ENCODE measurements at places on chromosomes 6 and 20. TPM values are rescaled to one million over a fixed set of nuclear protein-coding genes. Genes with fewer than 3 reads are reported as not detected.

The MMP24 gene
- 13.7 TPM for total RNA-seq

GRCh38 chr6:36962874-36963273, 8.3 kb downstream of the PI16 start:
- no peaks in the 10 kb centered on the region for H3K27me3 ChIP-seq
- H3K27ac ChIP-seq, result no peak overlapping the region
- no peak for DNase-seq
- peaks cover 9% of the 10 kb centered on the region for H3K36me3 ChIP-seq

The GGTLC1 gene
- not detected for total RNA-seq

The RIMS4 gene
- total RNA-seq, result 0.53 TPM

DNA sequence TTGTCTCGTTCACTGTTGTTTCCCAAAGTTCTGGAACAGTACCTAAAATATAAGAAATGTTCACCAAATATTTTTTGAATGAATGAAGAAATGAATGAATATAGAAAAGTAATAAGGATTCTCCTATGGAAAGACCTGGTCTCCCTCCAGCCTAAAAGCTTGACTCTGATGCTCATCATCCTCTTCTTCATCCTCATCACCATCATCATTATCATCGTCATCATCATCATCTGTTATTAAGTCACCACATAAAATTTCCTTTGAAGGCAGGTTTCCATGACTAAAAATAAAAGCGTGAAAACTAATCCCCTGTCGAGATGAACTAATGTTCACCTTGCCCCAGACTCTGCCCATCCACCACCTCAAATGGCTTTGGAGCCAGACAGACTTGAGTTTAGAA, 216.9 kb upstream of the PRND start:
- H3K4me3 ChIP-seq, result no peak overlapping the region
- no peak overlapping the region for H3K27ac ChIP-seq
- no peaks in the 10 kb centered on the region for H3K36me3 ChIP-seq

DNA sequence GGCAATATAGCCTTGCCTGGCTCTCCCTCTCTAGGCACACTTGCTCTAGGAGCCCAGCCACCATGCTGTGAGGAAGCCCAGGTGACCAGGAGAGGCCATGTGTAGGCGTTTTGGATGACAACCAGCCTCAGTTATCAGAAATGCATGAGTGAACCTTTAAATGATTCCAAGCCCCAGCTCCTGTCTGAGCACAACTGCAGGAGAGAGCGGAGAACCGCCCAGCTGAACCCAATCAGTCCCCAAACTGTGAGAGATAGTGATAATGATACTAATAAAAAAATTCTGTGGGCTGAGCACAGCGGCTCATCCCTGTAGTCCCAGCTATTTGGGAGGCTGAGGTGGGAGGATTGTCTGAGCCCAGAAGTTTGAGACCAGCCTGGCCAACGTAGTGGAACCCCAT, 83.8 kb upstream of the TOX2 start:
- H3K27ac ChIP-seq, result no peak overlapping the region
- no peaks in the 10 kb centered on the region for H3K4me1 ChIP-seq
- no peak overlapping the region for H3K4me3 ChIP-seq
- H3K27me3 ChIP-seq, result peaks cover 6% of the 10 kb centered on the region
- DNase-seq, result no peak

- H3K4me1 ChIP-seq, result peaks cover 17% of the 10 kb centered on the region
- no peaks in the 10 kb centered on the region for H3K27me3 ChIP-seq
- no peak for DNase-seq
Measured at GRCh38 chr6:125806813-125807212, 16.1 kb downstream of the NCOA7 start.

DNA sequence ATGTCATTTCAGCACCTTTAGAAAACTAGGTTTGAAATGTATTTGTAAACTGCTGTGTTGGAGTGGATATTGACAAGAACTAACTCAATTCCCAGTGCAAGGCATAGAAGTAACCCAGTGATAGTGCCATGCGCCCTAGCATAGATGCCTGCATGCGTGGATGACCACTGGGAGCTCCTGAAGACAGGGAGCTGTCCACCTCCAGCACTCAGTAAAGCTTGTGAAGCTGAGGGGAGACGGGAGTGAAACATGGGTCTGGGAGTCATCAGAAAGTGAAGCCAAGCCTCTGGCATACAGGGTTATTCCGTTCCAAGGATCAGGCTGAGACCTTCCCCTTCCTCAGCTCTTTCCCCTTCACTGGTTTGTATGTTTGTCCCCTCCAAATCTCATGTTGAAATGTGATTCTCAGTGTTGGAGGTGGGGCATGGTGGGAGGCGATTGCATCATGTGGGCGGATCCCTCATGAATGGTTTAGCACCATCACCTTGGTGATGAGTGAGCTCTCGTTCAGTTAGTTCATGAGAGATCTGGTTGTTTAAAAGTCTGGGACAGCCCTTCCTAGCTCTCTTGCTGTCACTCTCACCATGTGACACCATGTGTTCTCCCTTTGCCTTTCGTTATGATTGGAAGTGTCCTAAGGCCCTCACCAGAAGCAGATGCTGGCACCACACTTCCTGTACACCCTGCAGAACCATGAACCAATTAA, 146.5 kb upstream of the FERMT1 start:
- no peaks in the 10 kb centered on the region for H3K27me3 ChIP-seq
- no peaks in the 10 kb centered on the region for H3K36me3 ChIP-seq
- H3K27ac ChIP-seq, result no peak overlapping the region
- H3K4me3 ChIP-seq, result no peak overlapping the region
- DNase-seq, result no peak
- H3K4me1 ChIP-seq, result peaks cover 6% of the 10 kb centered on the region

GRCh38 chr20:23637282-23638221, at the start of gene CST3:
TSS of gene CST3 (minus strand) at chr20:23637955. CDS start at chr20:23637862, 93 bp downstream.
- peak within 1 kb of the TSS; percentile 69 for H3K4me3 ChIP-seq
- H3K27ac ChIP-seq, result peak within 1 kb of the TSS; percentile 72
- peak; percentile 72 for DNase-seq
- no peaks in the 10 kb centered on the region for H3K36me3 ChIP-seq
- H3K27me3 ChIP-seq, result no peaks in the 10 kb centered on the region
- peaks cover 19% of the 10 kb centered on the region for H3K4me1 ChIP-seq

DNA sequence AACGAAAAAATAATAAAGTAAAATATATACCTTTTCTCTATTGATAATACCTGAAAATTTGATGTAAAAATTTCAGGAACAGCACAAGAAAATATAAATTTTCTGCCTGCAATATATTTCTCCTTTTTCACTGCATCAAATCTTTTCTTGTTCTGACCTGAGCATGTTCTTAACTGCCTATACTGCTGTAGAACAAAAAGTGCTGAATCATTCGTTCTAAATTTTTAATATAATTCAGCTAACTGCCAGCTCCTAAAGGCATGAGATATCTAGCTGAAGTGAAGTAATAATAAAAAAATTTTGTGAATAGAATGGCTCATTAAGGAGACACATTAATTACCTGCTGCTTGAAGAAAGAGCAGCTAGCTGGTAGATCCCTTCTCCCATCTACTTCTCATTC, 188.6 kb upstream of the FKBP1C start:
- no peak overlapping the region for H3K27ac ChIP-seq
- no peak for DNase-seq
- H3K27me3 ChIP-seq, result no peaks in the 10 kb centered on the region
- H3K36me3 ChIP-seq, result no peaks in the 10 kb centered on the region
- H3K4me3 ChIP-seq, result no peak overlapping the region

- H3K4me1 ChIP-seq, result peaks cover 5% of the 10 kb centered on the region
- no peak for DNase-seq
Measured at GRCh38 chr6:20416567-20417345, 15.1 kb downstream of the E2F3 start.

DNA sequence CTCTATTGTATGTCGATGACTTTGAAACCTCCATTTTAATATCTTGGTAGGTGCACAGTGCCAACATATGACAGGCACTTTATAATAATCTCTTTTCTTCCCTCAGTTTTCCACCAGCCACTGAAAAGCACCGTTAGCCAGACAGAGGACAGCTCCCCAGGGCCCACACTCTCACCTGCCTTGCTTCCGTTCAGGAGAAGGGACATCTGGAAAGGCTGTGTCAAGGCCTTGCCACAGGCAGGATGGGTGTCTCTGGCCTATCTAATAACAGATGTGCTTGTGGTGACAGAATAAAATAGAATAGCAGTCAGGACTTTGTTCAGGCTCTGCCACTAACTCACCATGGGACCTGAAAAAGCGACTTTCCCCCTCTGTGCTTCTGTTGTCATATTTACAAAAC, 75.5 kb upstream of the CCDC167 start:
- H3K36me3 ChIP-seq, result no peaks in the 10 kb centered on the region
- H3K27ac ChIP-seq, result no peak overlapping the region
- H3K27me3 ChIP-seq, result no peaks in the 10 kb centered on the region
- no peak overlapping the region for H3K4me3 ChIP-seq
- DNase-seq, result no peak
- peaks cover 14% of the 10 kb centered on the region for H3K4me1 ChIP-seq

The MRAP2 gene
- 0.20 TPM for total RNA-seq

The NSFL1C gene
- total RNA-seq, result 96.0 TPM

DNA sequence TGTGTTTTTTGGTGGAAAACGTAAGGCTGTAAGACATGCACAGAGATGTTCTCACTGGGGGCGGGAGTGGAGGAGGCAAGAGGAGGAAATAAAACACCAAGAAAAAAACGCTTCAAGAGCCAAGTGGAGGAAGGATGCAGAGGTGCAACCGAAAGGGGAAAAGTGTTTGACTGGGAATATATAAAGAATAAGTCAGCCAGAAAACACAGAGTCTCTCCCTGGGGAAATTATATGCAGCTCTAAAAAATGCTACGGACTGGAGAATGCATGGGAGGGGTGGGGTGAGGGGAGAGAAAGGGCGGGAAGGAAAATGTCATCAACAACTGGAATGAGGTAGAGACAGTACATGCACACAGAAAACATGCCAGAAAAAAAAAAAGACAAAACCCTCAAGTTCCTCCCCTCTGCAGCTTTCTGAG, 133.5 kb downstream of the SCML4 start:
- H3K27ac ChIP-seq, result peak overlapping the region; percentile 4
- H3K4me1 ChIP-seq, result peaks cover 9% of the 10 kb centered on the region

The PACRG gene
- 0.72 TPM for total RNA-seq

DNA sequence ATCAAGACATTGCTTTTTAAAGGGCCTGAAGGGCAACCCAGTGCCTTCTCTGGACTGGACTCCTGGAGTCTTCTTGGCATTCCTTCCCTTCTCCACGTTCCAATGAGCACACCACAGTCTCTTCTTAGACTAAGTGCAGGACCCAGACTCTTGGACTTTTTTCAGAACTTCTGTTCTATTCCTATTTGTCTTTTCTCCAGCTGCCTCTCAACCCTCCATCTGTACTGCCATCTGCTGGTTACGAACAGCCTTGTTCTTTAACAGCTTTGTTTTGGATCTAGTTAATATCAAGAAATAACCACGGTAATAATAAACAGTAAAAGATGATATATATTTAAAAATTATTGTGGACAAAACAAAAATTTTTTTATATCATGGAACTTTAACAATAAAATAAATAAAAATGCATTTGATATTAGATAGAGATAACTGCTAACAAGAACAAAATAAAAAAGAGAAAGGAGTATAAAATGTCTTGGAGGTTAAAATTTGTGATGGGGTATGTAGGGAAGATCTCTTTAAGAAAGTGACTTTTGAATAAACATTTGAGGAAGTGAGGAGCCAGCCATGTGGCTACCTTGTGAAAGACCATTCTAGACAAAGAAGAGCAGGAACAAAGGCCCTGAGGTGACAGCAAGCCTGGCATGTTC, 105.1 kb upstream of the HCRTR2 start:
- no peaks in the 10 kb centered on the region for H3K36me3 ChIP-seq
- DNase-seq, result peak; percentile 26
- H3K27me3 ChIP-seq, result no peaks in the 10 kb centered on the region
- H3K4me1 ChIP-seq, result no peaks in the 10 kb centered on the region
- H3K27ac ChIP-seq, result no peak overlapping the region

DNA sequence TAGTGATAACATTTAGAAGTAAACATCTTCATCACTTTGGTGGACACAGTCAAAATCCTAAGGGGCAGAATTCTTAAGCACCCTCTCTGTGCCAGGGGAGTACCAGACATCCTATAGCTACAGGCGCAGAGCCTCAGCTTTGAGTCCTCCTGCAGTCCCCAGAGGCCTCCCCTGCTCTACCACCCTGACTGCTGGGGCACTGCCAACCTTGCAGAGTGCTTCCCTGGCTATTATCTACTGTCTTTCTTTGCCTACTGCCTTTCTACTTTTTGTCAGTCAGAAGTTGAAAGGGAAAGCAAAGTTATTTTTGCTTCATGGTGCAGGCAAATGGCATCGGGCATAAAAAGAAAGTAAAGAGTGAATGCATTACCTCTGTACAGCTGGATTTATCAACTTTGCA, 80.1 kb downstream of the AIG1 start:
- H3K4me3 ChIP-seq, result no peak overlapping the region
- no peaks in the 10 kb centered on the region for H3K4me1 ChIP-seq
- peaks cover 9% of the 10 kb centered on the region for H3K36me3 ChIP-seq

GRCh38 chr6:108559097-108559883, 1.4 kb upstream of the FOXO3 start:
- H3K27ac ChIP-seq, result peak overlapping the region; percentile 86
- DNase-seq, result peak; percentile 70
- H3K4me3 ChIP-seq, result peak overlapping the region; percentile 95
- no peaks in the 10 kb centered on the region for H3K36me3 ChIP-seq

DNA sequence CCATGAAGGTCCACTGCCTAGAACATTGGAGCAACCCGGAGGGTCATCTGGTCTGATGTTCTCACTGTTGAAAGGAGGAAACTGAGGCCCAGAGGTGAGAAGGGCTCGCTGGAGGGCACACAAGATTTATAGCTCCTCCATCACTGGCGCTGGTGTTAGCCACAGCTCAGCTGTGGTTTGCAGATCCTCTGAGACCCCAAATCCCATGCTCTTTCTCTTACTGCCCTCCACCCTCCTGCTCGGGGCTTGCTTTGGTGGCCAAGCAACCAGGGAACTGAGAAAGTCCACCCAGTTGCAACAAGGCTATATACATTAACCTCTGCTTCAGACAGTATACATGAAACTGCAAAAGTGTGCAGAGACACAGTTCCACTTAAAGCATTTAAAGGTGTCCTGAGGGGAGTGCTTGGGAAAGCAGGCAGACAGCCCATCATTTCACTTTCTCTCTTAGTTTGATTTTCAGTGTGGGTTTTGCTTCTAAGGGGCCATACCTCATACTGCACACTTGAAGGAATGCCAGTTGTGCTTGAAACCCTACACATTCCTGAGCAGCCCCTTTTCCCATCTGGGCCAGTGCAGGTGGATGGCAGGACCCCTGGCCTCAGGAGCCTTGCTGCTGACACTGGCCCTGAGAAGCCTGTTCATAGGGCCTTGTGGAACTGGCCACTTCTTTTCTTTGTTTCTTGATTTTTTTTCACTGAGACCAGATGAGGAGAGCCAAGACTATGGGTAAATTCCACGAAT, 347.6 kb downstream of the CDC5L start:
- no peak for DNase-seq
- no peaks in the 10 kb centered on the region for H3K36me3 ChIP-seq
- peaks cover 11% of the 10 kb centered on the region for H3K4me1 ChIP-seq
- H3K27ac ChIP-seq, result no peak overlapping the region
- no peaks in the 10 kb centered on the region for H3K27me3 ChIP-seq

The RFX6 gene
- not detected for total RNA-seq

The COL19A1 gene
- total RNA-seq, result 0.10 TPM

The AIF1 gene
- not detected for total RNA-seq

The TINAG gene
- total RNA-seq, result not detected

The TUBB2B gene
- 144 TPM for total RNA-seq
